ENCODE measurements at places on chromosomes 4 and X.

DNA sequence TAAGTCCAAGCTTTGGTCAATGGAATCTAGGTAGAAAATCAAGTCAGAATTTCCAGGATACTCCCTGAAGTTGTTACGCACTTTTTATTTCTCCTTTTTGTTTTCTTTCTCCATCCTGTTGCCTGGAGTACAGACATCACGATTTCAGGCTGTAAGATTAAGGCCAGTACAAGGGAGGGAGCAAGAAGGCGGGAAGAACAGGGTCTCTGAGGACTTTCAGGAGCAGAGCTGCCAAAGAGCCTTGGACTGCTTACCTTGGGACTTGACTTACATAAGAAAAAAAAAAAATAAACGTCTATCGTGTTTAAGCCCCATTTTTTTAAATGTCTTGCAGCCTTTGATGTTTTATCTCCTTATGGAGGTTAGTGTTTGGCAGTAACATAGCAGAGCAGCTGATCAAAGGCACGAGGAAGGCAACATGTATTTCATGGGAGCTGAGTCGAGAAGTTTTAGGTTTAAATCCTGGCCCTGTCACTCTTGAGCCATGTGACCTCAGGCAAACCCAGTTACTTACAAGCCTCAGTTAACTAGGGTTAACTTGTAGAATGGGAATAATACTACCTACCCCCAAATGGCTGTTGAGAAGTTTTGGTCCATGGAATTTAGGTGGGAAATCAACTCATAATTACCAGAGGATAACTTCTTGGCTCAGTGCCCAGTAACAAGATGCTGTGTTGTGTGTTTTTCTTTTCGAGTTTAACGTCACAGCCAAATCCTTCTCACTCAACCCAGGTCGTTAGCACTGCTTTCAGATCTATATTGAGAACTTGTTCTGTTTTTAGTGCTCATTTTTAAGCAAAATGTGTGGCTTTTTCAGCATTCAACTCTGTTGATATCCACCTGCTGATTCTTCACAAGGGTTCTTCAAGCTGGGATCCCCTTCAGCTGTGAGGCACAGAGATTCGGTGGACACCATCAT, 106.8 kb downstream of the CLNK start:
- H3K27me3 ChIP-seq, result no peaks in the 10 kb centered on the region
- H3K4me1 ChIP-seq, result no peaks in the 10 kb centered on the region
- no peak overlapping the region for H3K27ac ChIP-seq

DNA sequence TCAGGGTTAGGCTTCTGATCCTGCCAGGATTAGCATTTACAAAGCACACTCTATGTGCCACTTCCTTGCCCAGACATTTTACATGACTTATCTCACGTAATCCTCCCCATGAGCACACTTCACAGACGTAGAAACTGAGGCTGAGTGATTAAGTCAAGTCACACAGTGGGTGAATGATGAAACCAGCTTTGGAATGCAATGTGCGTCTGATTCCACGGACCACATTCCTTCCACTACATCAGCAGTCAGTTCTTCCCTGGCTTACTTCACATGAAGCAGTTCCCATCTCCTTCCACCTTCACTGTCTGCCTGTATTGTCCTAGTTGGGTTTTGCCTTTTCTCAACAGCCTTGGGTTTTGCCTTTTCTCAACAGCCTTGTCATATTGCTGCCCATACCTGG, 134.3 kb upstream of the PPARGC1A start:
- no peak overlapping the region for H3K27ac ChIP-seq
- H3K4me1 ChIP-seq, result no peaks in the 10 kb centered on the region
- no peaks in the 10 kb centered on the region for H3K36me3 ChIP-seq
- H3K4me3 ChIP-seq, result no peak overlapping the region
- no peak for DNase-seq

GRCh38 chr4:2071912-2072867, 13.1 kb downstream of the NAT8L start:
- no peak for DNase-seq
- no peak overlapping the region for H3K4me3 ChIP-seq
- H3K27me3 ChIP-seq, result no peaks in the 10 kb centered on the region
- no peak overlapping the region for H3K27ac ChIP-seq

DNA sequence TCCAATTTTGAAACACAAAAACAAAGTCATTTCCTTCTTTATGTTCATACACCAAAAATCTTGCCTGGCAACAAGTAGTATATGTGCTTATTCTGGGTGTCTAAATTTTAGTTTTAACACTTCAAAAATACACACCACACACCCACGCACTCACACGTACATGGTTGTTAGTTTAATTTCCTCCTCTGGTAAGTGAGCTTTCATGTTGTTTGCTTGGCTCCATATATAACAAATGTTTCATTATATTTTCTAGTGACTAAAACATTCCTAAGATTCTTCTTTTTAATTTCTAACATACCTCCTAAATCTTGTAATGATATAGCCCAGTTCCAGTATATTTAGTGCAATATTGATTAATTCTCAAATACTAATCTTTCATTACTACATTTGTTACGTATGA, 80.9 kb downstream of the PRDM5 start:
- H3K4me3 ChIP-seq, result no peak overlapping the region
- H3K27me3 ChIP-seq, result no peaks in the 10 kb centered on the region
- no peak overlapping the region for H3K27ac ChIP-seq
- H3K4me1 ChIP-seq, result no peaks in the 10 kb centered on the region
- no peak for DNase-seq
- no peaks in the 10 kb centered on the region for H3K36me3 ChIP-seq

- H3K4me1 ChIP-seq, result no peaks in the 10 kb centered on the region
- no peak overlapping the region for H3K27ac ChIP-seq
- no peak for DNase-seq
- H3K27me3 ChIP-seq, result no peaks in the 10 kb centered on the region
- no peak overlapping the region for H3K4me3 ChIP-seq
Observed at GRCh38 chr4:46793036-46793435, 116.0 kb downstream of the COX7B2 start.

GRCh38 chr4:117740736-117741135, 293.6 kb upstream of the NDST3 start:
- H3K27ac ChIP-seq, result no peak overlapping the region
- DNase-seq, result no peak
- H3K4me1 ChIP-seq, result no peaks in the 10 kb centered on the region
- no peaks in the 10 kb centered on the region for H3K27me3 ChIP-seq

GRCh38 chr4:17762726-17763125, 18.7 kb downstream of the FAM184B start:
- no peaks in the 10 kb centered on the region for H3K27me3 ChIP-seq
- no peak for DNase-seq

DNA sequence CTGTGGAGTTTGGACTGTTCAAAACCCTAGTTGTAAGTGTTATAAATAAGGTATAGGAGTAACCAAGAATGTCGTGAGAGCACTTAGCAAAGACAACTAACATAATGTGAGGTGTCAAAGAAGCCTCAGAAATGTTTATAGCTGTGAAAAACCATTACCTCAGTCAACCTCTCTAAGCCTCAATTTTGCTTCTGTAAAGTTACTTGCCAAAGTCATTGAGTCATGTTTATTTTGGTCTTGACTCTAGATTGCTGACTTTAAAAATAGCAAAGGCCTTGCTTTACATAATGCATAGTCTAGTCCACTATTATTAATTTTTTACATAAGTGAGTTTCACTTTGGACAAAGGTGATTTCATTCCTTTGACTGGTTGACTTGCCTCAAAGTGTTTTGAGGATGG, 257.6 kb upstream of the CXXC4 start:
- H3K4me3 ChIP-seq, result no peak overlapping the region
- H3K36me3 ChIP-seq, result no peaks in the 10 kb centered on the region
- DNase-seq, result no peak
- no peaks in the 10 kb centered on the region for H3K27me3 ChIP-seq
- H3K4me1 ChIP-seq, result no peaks in the 10 kb centered on the region

Measured in CD14-positive monocyte (primary cell).